ENCODE measurements at places on chromosomes 1 and 21.
A peak's percentile ranks its signal among the peaks of the same experiment; 100 is the strongest.

DNA sequence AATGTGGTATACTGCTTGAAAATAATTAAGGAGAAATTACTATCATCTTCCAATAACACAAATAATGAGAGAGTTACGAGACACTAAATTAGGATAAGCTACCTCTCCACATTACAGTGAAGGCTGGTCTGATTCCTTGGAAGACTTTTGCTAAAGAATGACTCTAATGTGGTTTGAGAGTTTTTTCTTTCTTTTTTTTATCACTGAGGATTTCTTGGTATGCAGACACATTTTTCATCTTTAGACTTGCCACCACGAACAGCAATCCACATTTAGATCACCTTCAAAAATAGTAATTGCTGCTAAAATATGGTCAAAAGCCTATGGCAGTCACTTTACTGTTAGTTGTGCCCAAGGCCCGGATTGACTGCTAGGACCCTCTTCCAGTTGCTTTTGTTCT lies 16.6 kb upstream of the TMEM35B start:
- H3K4me3 ChIP-seq = no peak overlapping the region
- no peak for DNase-seq
- no peaks in the 10 kb centered on the region for H3K4me1 ChIP-seq
- no peak overlapping the region for H3K27ac ChIP-seq

- no peak for DNase-seq
- no peaks in the 10 kb centered on the region for H3K36me3 ChIP-seq
- no peaks in the 10 kb centered on the region for H3K27me3 ChIP-seq
- no peaks in the 10 kb centered on the region for H3K4me1 ChIP-seq
- no peak overlapping the region for H3K27ac ChIP-seq
- H3K4me3 ChIP-seq = no peak overlapping the region
Measured at GRCh38 chr1:216626394-216627067, 96.7 kb downstream of the ESRRG start.

DNA sequence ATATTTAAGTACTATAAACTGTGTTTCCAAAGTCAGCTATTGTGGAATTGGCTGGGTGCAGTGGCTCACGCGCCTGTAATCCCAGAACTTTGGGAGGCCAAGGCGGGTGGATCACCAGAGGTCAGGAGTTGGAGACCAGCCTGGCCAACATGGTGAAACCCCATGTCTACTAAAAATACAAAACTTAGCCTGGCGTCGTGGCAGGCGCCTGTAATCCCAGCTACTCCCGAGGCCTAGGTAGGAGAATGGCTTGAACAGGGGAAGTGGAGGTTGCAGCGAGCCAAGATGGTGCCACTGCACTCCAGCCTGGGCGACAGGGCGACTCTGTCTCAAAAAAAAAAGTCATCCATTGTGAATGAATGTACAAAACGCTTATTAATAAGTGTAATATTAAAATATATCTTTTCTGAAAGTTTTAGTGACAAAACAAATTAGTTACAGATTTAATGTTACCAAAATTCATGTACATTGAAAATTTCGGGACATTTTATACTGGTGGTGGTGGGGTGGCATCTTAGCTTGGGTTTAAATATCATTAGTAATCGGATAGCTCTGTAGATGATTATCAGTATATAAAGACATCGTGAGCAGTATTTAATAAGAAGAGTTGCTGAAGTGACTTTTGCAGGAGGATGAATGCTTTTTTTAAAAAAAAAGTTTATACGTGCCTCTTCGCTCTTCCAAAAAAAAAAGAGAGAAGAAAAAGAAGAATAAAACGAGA lies 503 bp upstream of the SRSF11 start:
- no peak for DNase-seq
- H3K4me3 ChIP-seq = peak overlapping the region; percentile 70
- H3K36me3 ChIP-seq = no peaks in the 10 kb centered on the region
- no peak overlapping the region for H3K27ac ChIP-seq

DNA sequence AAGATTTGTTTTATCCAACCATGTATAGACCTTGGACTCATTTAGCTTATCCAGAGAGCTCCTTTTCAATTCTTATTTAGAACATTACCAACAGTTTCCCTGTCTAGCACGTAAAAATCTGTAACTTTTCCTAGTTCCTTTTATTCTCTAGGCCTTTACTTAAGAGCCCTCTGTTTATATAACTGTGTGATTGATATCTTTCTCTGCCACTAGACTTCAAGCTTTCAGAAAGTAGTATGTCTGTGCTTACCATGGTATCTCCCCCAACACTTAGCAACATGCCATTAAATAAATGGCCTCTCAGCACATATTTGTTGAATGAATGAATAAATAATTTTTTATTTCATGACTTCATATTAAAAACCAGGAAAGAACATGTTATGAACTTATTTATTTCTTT lies 209.4 kb downstream of the PTPRC start:
- no peak overlapping the region for H3K27ac ChIP-seq
- no peaks in the 10 kb centered on the region for H3K36me3 ChIP-seq
- no peak for DNase-seq

- H3K27ac ChIP-seq = no peak overlapping the region
- H3K4me3 ChIP-seq = no peak overlapping the region
- no peak for DNase-seq
- H3K36me3 ChIP-seq = no peaks in the 10 kb centered on the region
Measured at GRCh38 chr1:188372821-188373220, 1544.1 kb downstream of the PLA2G4A start.

GRCh38 chr1:230072296-230072695 lies 5.3 kb downstream of the GALNT2 start:
- H3K27ac ChIP-seq = no peak overlapping the region
- H3K27me3 ChIP-seq = no peaks in the 10 kb centered on the region
- DNase-seq = no peak
- H3K4me3 ChIP-seq = no peak overlapping the region

GRCh38 chr1:226293553-226293920 lies 15.4 kb downstream of the LIN9 start:
- no peak for DNase-seq
- no peaks in the 10 kb centered on the region for H3K27me3 ChIP-seq
- no peaks in the 10 kb centered on the region for H3K36me3 ChIP-seq
- no peak overlapping the region for H3K27ac ChIP-seq
- no peaks in the 10 kb centered on the region for H3K4me1 ChIP-seq

DNA sequence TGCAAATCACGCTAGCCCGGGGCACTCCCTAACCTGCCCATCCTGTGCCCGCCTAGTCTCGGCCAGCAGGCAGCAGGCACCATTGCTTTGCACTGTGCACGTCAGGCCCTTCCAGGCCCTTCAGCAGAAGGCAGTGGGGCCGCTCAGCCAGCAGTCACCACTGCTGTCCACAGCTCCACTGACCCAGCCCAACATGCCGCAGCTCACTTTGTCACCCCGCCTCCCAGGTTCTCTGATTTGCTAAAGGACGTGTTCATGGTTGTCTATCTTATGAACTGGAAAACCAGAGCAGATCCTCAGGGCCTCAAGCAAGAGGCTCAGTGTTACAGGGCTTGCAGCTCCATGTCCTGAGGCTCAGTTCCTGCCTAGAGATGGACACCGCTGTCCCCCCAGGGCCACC lies 14.2 kb upstream of the SPOCD1 start:
- no peak overlapping the region for H3K4me3 ChIP-seq
- no peaks in the 10 kb centered on the region for H3K36me3 ChIP-seq
- H3K27ac ChIP-seq = no peak overlapping the region

- no peaks in the 10 kb centered on the region for H3K27me3 ChIP-seq
- H3K27ac ChIP-seq = peak overlapping the region; percentile 80
- H3K4me3 ChIP-seq = no peak overlapping the region
Measured at GRCh38 chr1:171674431-171675405, 22.2 kb upstream of the MYOC start.

DNA sequence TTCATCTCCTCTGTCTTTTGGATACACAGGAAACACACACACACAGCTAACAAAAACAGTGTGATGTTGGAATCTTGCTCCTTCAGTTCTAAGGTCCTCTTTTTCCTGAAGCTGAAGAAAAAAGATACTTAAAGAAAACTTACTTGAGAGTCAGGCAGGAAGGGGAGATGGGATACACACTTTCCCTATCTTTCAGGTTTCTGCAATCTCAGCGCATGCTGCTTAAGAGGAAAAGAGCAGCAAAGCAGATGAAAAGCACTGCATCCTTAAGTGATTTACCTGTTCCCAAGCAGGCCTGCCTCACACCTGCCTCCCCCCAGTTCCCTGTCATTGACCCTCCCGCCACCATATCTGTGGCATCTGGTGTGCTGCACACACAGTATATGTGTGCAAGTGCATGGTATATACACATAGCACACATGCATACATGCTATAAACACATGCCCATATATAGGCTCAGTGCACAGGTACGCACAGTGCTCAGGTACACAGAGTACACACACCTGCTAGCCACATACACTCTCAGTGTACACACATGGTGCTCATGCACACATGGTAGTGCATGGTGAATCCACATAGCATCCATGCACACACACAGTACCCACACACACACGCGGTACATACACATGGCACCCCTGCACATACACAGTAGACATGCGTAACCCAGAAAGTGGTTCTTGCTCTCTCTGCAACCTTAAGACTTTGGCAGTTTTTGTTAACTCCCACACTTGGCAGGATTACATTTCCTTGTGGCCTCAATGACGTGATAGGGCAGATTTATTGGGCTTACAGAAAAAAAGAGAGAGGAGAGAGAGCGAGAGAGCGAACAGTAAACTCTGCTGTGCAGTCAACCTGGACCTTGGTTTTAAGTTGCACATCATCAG lies 166.9 kb downstream of the TOMM20 start:
- H3K27me3 ChIP-seq = no peaks in the 10 kb centered on the region
- DNase-seq = no peak
- no peaks in the 10 kb centered on the region for H3K36me3 ChIP-seq
- H3K4me1 ChIP-seq = peaks cover 28% of the 10 kb centered on the region
- no peak overlapping the region for H3K4me3 ChIP-seq

DNA sequence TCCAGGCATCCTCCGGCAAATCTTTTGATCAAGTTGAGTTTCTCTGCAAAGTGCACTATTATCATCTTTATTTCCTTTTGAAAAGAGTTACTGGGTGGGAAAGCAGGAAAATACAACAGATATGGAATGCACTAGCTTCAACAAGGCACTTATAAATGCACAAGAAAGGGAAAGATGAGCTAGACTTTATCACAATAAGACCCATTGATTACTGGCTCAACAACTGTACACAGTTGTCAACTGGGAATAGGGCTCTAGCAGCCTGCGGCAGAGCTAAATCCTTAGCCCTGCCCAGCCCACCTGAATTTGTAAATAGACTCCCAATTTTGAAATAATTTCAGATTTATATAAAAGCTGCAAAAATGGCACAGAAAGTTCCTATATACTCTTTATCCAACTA lies 111.4 kb downstream of the CSMD2 start:
- DNase-seq = no peak
- no peak overlapping the region for H3K27ac ChIP-seq
- H3K4me1 ChIP-seq = no peaks in the 10 kb centered on the region
- no peaks in the 10 kb centered on the region for H3K27me3 ChIP-seq

DNA sequence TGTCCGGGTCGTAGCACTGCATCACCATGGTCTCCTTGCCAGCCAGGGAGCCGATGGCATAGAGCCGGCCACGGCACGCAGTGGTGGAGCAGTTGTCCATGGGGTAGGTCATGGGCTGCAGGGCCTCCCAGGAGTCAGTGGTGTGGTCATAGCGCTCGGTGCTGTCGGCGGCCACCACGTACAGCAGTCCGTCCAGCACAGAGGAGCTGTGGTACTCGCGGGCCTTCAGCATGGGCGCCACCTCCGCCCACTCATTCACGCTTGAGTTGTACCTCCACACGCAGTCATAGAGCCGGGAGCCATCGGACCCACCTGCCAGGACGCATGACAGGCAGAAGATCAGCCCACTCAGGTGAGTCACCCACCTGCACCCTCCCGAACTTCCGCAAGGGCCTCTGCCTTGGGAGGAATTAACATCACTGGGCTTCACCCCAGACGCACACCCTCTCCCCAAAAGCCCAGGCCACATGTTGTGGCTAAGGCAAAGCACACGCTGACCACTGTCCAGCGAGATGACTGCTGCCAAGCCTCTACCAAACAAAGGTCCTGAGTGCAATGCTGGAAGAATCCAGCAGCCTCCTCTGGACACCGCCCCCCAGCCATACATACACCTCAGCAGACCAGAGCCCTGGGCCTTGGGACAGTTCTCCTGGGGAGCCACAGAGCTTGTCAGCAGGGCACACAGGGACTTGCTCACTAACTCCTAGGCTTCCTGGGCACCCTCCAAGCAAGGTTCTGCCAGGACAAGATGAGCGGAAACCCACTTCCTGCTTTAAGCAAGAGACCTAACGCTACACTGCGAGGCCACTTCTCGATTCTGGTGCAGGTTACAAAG lies 3.3 kb downstream of the KLHL21 start:
- no peak for DNase-seq
- H3K27me3 ChIP-seq = no peaks in the 10 kb centered on the region
- peak overlapping the region; percentile 73 for H3K4me3 ChIP-seq
- H3K4me1 ChIP-seq = peaks cover 15% of the 10 kb centered on the region
- H3K36me3 ChIP-seq = no peaks in the 10 kb centered on the region

DNA sequence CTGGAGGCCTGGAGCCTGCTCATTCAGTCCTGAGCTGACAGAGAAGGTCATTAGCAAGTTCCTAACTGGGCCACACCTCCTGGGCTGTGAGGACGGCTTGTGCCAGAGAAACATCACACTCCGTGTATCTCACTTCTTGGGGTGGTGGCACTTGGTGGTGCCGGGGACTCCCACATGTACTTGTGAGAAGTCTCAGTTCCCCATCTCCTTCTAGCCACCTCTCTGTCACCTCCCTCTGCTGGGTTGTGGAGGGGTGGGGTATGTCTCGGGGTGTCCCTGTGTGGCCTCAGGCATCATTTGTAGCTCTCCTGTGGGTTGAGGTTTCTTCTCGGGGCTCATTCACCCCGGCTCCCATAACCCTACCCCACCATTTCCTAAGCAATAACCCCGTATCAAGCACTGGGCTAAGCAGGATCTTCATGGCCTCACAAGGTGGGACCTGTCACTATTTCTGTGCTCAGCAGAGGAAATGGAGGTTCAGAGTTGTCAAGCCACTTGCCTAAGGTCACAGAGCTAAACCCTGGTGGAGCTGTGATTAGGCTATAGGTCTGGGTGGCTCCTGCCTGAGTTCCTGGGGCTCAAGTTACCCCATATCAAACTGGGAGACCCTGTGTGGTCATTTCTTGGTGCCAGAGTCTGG lies 62.5 kb downstream of the UBIAD1 start:
- no peaks in the 10 kb centered on the region for H3K4me1 ChIP-seq
- DNase-seq = no peak
- H3K27ac ChIP-seq = no peak overlapping the region
- H3K4me3 ChIP-seq = no peak overlapping the region

All from breast epithelium (tissue), 4 donors.